ENCODE measurements at places on chromosomes 5 and 9.
A peak's percentile ranks its signal among the peaks of the same experiment; 100 is the strongest.

- DNase-seq = peak; percentile 51
Observed at GRCh38 chr9:127525401-127526188, 74.3 kb downstream of the LRSAM1 start.

DNA sequence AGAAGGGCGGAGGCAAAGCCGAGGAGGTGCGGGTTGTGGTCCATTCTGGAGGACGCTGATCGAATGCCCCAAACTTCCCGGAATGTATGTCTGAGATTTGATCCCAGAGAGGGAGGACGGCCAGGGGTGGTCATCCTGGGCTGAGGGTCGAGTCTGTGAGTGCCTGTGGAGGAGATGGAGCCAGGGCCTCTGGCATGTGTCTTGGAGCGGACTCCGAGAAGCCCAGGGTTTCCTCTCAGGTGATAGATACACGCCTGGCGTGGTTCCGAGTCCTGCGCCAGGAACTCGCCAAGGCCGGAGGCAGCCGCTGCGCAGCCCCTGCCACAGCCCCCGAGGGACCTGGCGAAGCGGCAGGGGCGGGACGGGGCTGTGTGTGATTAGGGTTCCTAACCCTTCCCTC, 363 bp downstream of the ZNF454 start:
- DNase-seq = no peak

- DNase-seq = no peak
Observed at GRCh38 chr9:98287384-98287783, 31.9 kb upstream of the TBC1D2 start.

GRCh38 chr9:5446451-5447236, 3.7 kb upstream of the CD274 start:
- no peak for DNase-seq

- no peak for DNase-seq
Observed at GRCh38 chr9:131122158-131122557, 3.2 kb upstream of the NUP214 start.

DNA sequence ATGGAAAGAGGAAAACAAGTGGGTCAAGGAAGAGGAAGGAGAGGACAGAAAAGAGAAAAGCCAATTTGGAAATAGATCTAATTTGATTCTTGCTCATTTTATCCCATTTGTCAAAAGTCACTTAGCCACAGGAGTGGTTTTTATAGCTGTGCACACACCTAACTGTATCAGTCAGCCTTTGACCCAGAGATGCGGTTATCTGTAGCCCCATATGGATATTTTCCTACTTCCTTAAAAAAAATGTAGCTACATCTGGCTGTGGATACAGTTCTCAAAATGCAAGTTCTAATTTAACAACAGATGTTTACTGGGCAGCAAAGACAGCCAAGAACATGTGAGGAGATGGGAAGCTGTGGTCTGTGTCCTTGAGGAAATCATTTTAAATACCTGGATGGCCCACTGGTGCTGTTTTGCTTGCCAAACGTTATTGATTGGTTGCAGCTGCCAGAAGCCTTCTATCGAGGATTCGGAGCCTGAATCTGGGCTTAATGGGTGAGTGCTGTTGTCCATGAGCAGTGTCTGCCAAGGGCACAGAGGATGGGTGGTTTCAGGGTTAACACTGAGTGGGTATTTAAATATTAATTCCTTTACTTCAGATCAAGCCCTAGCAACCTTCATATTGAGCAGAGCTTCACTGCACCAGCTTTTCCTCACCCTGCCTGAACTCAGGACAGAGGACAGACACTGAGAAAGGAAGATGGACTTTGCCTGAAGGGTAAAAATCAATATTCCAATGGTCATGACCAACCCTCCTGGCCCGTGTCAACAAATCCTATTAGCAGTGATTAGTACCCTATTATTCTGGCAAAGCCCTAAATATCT, 92.2 kb downstream of the APBA1 start:
- peak; percentile 33 for DNase-seq

- no peak for DNase-seq
Observed at GRCh38 chr5:76855961-76856360, 6.1 kb downstream of the S100Z start.

GRCh38 chr5:167638816-167639215, 652.6 kb upstream of the WWC1 start:
- no peak for DNase-seq

Measured in WERI-Rb-1 (cell line).